CD4-positive, alpha-beta memory T cell (primary cell): ENCODE measurements at places on chromosomes 2 and 18. TPM values are rescaled to one million over a fixed set of nuclear protein-coding genes. Genes with fewer than 3 reads are reported as not detected.

- DNase-seq = no peak
Measured at GRCh38 chr2:205563646-205564045, 118.7 kb upstream of the NRP2 start.

Gene SNORC
- total RNA-seq = 1.4 TPM

Gene SMAD7
- 31.0 TPM for total RNA-seq

Gene PRSS56
- total RNA-seq = not detected

DNA sequence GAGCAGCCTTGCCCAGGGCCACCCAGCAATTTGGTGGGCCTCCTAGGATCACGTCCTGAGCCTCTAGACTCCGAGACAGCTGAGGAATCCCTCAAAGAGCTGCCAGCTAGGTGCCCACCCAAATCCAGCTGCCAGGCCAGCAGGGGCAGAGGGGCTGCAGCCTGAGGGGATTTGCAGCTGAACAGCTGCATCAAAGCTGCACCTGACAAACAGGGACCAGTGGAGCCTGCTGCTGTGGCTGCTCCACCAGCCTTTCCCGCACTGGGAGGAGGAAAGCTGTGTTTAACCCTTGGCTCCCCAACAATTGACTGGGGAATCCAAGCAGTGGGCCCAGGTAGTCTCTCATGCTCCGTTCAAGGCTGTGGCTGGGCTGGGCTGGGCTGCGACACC is 8.2 kb downstream of the ADRA2B start:
- no peak for DNase-seq
